ENCODE measurements at places on chromosomes 12 and 14.

DNA sequence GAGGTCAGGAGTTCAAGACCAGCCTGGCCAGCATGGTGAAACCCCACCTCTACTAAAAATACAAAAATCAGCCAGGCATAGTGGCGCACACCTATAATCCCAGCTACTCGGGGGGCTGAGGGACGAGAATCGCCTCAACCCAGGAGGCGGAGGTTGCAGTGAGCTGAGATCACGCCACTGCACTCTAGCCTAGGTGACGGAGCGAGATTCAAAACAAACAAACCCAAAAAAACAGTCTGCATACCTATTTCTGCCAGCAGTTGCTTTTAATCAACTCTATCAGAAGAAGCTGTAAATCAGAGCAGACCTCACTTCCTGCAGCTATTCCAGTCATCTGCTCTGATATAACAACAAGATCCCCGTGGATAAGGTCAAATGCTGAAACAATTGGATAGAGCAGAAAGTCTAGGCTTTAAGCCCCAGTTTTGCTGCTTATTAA lies 50.5 kb downstream of the LIMA1 start:
- no peak for DNase-seq

DNA sequence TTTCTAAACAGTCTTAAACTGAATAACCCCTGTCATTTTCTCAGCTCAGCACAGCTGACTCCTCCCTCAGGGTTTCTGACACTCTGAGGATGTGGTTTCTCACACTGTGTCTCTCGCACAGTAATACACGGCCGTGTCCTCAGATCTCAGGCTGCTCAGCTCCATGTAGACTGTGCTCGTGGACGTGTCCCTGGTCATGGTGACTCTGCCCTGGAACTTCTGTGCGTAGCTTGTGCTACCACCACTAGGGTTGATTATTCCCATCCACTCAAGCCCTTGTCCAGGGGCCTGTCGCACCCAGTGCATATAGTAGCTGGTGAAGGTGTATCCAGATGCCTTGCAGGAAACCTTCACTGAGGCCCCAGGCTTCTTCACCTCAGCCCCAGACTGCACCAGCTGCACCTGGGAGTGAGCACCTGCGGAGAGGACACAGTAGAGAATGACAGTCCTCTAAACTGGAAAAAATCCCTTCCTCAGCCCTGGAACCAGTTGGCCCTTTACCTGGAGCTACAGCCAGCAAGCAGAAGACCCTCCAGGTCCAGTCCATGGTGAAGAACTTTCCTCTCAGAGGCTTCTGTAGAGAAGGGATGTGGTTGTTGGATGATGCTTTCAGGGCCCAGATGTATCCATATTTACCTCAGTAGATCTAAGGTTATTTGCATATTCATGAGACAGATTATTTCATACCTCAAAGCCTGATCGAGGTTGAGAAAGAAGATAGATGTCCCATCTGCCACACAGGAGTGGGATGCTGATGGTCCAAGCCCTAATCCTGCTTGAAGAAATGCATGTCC lies 984.8 kb downstream of the TMEM121 start:
- DNase-seq: no peak

- DNase-seq: no peak
These were observed 206.7 kb downstream of the KIF21A start for GRCh38 chr12:39235990-39236767.

- no peak for DNase-seq
These were observed 4.5 kb downstream of the CYP46A1 start for GRCh38 chr14:99688629-99689028.

- no peak for DNase-seq
These were observed 18.9 kb downstream of the PPP2R5C start for GRCh38 chr14:101780390-101780789.

DNA sequence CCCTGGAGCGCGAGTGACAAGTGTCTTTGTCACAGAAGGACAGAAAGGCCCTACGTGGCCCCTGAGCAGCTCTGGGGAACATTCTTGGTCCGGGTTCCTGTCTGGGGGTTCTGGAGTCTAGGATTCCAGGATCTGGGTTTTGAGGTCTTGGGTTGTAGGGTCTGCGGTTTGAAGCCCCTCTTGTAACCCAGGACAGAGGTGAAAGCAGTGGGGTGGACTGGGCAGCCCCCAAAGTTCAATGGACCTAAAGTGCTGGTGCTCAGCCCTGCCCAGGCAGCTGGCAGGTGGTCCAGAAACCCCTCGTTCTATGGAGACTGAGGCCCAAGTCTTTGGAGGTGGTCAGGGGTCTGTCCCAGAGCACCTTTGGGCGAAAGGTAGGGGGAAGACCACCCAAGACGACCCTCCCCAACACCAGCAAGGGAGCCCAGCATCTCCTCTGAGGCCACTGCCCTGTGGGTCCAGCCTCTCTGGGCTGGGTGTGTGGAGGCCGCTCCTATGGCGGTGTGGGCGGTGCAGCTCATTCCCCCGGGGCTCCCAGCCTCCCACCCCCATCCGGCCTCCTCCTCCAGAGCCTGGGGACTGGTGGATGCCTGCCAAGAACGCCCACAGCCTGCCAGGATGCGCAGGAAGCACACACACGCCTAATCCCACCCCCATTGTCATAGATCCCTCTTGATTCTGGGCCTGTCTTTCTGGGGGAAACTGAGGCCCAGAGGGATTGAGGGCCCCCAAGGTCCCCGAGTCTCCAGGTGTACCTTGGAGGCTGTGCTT lies 30.2 kb upstream of the ANKRD9 start:
- DNase-seq: no peak

DNA sequence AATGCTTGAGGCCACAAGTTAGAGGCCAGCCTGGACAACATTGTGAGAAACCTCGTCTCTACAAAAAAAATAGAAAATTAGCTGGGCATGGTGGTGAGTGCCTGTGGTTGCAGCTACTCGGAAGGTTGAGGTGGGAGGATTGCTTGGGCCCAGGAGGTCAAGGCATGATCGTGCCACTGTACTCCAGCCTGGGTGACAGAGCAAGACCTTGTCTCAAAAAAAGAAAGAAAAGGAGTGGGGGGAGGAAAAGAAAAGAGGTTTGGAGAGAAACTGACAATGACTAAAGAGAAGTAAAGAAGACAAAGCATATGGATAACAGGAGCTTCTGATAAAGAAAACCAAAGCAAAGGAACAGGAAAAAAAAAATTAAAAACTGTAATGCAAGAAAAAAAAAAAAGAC lies 37.4 kb upstream of the SELPLG start:
- no peak for DNase-seq

GRCh38 chr12:113203852-113204760 lies 17.2 kb upstream of the TPCN1 start:
- no peak for DNase-seq

- no peak for DNase-seq
These were observed 129.0 kb upstream of the BCL2L14 start for GRCh38 chr12:11941606-11942337.

DNA sequence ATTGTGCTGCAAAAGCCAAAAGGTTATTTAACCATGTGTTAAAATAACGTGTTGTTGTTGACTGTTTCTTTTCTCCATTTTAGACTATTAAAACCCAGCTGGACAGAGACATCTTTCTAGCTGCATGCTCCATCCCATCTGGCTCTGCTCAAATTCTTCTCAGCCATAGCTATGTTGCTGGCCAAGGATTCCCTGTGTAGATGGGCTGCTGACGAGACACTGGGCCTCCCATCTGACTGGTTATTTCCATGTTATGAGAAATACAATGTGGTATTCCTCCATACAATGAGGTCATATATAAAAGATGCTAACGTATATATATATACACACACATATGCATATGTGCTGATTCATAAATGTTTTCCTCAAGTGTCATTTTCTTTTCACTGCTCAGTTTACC lies 30.1 kb downstream of the MED13L start:
- DNase-seq: no peak

GRCh38 chr14:61150851-61151250 lies 130.3 kb downstream of the TMEM30B start:
- no peak for DNase-seq

DNA sequence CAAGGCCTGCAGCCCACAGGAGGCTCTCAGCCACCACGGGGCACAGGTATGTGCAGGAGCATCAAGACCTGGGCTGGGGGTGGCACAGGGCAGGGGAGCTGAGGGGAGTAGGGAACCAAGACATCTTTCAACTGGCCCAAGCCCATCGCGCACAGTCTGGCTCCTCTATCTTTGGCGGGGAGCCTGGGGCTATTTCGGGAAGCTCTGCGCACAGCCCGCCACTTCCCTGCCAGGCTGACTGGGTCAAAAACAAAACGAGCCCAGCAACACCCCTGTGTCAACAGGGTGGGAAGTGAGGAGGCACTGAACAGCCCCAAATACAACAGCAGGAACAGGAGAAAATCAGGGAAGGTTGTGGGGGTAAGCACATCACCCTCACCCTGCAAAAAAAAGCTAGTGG lies 83.9 kb downstream of the ARL6IP4 start:
- DNase-seq: no peak

Measured in prostate gland (tissue), 2 donors.